Stomach (tissue), 19 donors: ENCODE measurements at places on chromosomes 7 and 10. TPM values are rescaled to one million over a fixed set of nuclear protein-coding genes. Genes with fewer than 3 reads are reported as not detected.
A peak's percentile ranks its signal among the peaks of the same experiment; 100 is the strongest.

DNA sequence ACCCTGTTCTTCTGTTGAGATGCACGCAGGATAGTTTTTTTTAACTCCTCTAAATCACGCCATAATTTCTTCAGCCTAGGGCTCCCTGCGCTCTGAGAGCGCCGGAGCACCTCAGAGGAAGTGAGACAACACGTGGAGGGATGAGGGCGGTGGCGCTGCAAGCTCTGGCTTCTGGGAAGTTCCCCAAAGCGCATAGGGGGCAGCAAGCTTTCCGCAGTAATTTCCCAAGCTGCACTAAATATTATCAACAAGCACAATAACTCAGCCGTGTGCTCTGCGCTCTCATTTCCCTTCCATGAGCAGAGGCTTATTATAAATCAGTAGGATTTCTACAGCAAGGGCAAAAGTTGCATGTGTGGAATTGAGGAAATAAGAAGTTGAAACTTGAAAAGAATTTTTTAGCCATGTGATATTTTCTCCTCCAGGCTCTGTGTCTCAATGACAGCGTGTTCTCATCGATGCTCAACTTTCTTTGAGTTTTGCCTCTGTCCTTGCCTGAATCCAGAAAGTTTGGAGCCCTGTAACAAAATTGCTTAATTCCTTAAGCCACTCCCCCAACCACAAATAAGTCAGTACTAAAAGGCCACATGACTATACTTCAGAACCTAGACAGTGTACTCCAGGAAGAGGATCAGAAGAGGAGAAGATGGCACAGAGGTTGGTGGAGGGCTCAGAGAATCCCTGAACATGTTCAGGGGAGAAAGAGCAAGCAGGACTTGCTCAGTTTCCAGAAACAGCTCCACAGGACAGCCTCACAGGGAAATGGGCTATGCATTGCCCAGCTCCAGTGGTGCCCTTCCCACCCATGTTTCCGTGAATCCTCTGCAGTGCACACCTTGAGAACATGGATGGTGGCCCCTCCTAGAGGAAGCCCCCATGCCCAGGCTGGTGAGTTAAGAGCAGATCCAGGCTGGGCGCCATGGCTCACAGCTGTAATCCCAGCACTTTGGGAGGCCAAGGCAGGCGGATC lies 221.5 kb upstream of the GHITM start:
- no peaks in the 10 kb centered on the region for H3K36me3 ChIP-seq
- peak; percentile 68 for DNase-seq
- no peak overlapping the region for H3K4me3 ChIP-seq
- no peak overlapping the region for H3K27ac ChIP-seq
- peaks cover 6% of the 10 kb centered on the region for H3K4me1 ChIP-seq

DNA sequence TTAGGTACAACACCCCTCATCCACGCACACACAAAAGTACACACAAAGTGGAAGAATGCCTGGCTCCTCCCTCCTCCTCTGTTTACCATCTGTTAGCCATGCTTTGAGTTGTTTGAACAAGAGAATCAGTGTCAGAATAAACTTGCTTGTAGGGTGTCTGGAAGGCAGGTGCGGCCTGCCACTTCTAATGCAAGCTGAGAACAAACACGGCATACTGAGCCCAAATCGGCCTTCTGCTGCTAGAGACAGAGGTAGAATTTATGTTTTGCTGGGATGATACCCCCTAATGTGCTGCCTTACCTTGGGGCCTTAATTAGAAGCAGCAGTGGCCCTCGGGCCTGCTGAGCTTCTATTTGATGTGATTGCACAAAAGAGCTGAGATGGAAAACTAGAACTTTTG lies 24.9 kb upstream of the FAM180A start:
- H3K4me1 ChIP-seq: peaks cover 18% of the 10 kb centered on the region
- DNase-seq: peak; percentile 65
- H3K4me3 ChIP-seq: no peak overlapping the region
- H3K27ac ChIP-seq: no peak overlapping the region
- no peaks in the 10 kb centered on the region for H3K36me3 ChIP-seq

DNA sequence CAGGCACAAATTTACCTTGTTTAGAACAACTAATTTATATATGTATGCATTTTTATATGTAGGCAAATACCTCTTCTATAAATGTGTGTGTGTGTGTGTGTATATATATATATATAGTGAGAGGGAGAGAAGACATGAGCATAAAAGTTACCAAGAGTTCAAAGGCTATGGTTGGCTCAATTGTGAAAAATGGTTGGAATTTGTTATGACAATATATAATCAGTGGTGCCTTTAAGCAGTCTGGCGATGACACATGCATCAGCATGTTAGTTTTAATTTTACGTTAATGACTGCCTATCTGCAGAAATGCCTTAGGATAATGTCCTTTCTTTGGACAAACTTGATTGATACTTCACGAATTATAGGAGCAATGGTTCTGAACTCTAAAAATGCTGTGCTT lies 980.8 kb upstream of the LRRTM3 start:
- no peak overlapping the region for H3K4me3 ChIP-seq
- no peak for DNase-seq
- no peaks in the 10 kb centered on the region for H3K27me3 ChIP-seq

MOGAT3 gene
- not detected for total RNA-seq
